ENCODE measurements at places on chromosomes 11 and 22.

DNA sequence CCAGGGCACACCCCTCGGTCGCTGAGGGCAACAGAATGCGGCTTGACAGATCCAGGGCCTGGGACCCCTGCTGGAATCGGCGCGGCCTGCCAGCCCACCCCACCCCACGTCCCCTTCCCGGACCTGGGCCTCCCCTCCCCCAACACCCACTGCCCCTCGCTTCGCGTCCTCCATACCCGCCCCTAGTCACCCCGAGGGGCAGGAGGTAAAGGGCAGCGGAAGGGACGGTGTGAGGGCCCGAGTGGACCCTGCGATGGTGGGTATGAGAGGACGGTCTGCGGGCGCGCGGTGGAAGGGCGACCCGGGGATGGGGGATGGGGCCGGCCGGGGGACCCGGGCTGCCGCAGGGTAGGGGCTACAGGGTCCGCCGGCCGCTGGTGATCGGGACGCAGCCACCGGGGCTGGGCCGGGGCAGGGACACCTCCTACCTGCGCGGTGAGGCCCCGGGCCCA is 311 bp downstream of the APBB1 start:
- DNase-seq = no peak

- DNase-seq = peak; percentile 46
Measured at GRCh38 chr11:110373051-110373702, 56.6 kb upstream of the FDX1 start.

DNA sequence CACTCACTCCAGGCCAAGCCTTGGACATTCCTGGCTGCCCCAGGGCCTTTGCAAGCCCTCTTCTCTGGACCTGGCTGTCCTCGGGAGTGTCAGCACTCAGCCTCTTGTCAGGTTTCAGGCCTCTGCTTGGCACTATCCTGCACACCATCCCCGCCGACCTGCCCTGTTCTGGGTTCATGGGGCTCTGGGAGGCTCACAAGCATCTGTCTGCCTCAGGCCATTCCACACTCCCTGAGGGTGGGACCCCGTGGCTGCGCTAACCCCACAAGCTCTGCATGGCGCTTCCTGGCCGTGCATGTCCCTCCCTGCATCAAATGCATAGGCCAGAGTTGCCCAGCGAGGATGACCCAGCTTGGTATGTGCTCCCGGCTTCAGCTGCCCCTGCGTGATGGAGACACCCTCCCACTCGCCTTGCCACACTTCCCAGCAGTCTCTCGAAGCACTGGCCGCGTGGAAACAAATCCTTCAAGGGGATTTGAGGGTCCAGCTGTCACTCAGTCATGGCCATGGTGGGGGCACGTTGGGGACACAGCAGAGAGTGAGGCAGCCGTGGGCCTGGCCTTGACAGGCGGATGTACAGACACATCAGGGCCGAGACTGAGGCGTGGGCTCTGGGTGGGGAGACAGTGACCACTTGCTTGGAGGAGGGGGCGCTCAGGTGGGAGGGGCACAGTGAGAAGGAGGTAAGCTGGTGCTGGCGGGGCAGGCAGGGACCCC is 87.3 kb downstream of the KCNQ1 start:
- DNase-seq = no peak

- DNase-seq = peak; percentile 89
Measured at GRCh38 chr11:12680246-12680939, 6.2 kb downstream of the TEAD1 start.

- DNase-seq = peak; percentile 6
Measured at GRCh38 chr11:16335236-16335962, 20.9 kb downstream of the SOX6 start.

GRCh38 chr22:20977019-20977418 is 5.1 kb upstream of the LZTR1 start:
- no peak for DNase-seq

All from kidney tubule cell (primary cell).